ENCODE measurements at places on chromosomes 1 and 21.
A peak's percentile ranks its signal among the peaks of the same experiment; 100 is the strongest.

- DNase-seq: no peak
These were observed 8.0 kb downstream of the NDUFS5 start for GRCh38 chr1:39034114-39034654.

- no peak for DNase-seq
These were observed 65.7 kb downstream of the NPHS2 start for GRCh38 chr1:179510038-179510437.

DNA sequence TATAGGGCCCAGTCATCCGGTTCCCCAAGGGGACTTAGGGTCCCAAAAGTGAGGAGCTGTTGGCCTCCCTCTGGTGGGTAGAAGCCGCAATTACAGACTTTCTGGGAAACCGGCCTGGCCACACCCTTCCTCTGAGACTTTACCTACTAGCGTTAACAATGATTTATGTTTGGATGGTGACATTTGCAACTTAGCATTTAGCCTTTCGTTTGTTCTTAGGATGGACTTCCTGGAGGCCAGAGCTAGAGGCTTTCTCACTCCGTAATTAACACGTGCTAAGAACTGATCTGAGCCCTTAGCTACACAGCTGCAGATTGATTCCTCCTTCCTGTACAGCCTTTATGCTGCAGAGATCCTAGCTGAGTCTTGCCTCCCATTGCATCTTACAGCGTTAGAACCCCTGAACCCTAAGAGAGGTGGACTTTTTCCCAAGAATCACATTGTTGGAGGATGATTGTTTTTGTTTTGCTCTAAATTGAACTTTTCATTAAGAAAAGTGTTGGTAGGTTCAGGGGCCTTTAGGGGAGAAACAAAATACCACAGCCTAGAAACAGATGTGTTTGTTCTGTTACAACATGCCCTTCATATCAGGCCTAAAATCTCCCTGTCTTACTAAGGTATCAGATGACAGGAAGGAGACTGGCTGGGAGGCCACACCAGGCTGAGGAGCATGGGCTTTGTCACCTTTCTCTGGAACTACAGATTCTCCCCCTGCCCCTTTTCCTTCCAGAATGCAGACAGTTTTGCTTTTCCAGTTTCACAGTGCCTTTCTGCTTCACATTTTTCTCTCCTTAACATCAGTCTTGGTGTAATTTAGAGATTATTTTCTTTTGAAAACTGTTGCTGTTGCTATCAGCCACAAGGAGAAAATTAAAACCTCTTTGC lies 1.9 kb downstream of the S100A11 start:
- no peak for DNase-seq

GRCh38 chr1:81437649-81438048 lies 363.1 kb upstream of the ADGRL2 start:
- no peak for DNase-seq

DNA sequence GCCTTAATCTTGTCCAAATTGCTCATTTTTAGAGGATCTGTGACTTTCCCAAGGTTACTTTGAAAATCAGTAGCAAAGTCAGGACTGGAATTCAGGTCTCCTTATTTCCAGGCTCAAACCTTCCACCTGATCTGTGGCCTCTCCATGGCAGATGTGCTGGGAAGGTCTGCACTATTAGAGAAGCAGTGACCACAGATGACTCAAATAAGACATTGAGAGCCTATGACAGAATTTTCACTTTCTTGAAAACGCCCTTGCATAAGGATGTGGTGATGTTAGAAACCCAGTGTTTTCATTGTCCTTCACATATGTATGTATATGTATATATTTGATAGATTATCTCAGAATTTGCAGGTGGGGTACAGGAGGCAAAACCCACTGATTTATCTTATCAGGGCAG lies 45.3 kb downstream of the TTC39A start:
- DNase-seq: no peak

GRCh38 chr1:26705788-26706311 lies 10.0 kb downstream of the ARID1A start:
- DNase-seq: peak; percentile 64

DNA sequence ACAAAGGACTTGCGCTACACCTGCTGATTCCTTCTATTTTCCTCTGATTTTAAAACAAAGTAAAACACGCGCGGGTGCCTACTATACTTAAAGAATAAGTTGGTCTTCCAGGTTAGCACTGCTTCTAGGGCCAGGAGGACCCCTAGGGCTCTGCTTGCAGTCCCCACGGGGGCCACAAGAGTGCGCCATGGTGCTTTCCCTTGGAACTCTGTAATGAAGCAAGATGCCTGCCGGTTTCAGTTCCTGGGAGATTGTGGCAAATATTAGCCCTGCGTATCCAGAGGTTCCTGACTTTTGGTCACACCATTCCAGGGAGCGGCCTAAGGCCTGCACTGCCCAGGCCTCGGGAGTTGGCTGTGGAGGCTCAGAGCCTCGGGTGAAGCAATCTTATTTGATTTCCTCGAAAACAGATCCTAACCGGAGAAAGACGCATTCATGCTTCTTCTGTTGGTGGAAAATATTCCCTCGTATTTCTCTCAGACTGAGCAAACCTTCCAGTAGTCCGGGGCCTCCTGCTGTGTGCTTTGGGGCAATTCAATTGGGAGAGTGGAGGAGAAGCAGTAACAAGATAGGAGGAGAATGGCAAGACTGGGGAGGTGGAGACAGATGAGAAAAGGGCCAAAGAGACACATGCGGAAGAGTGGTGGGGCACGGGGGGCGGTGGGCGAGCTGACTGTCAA lies 25.3 kb downstream of the ADAM30 start:
- no peak for DNase-seq

- no peak for DNase-seq
These were observed 513.0 kb downstream of the PTPRC start for GRCh38 chr1:199151634-199152425.

GRCh38 chr1:228752675-228753265 lies 17.5 kb downstream of the RHOU start:
- no peak for DNase-seq

DNA sequence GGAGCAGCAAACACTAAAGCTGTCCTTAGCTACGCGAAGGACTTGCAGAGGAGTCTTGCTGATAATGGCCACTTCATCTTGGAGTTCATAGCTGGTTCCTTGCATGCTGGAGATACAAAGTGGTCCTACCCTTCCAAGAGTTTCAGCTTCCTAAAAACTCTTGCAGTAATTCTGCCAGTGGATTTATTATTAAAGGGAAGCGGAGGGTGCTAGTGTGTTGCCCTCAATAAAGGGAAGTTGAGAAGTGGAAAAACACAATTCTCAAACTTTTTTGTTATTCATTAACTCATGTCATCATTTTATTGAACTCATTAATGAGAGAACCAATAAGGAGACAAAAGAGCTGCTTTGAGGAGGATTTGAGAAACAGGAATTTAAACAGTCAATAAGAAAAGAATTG lies 6.5 kb upstream of the HAPLN2 start:
- DNase-seq: no peak

GRCh38 chr1:27299385-27300271 lies 22.3 kb upstream of the TMEM222 start:
- DNase-seq: peak; percentile 99

GRCh38 chr1:213166852-213167251 lies 115.8 kb downstream of the RPS6KC1 start:
- no peak for DNase-seq

GRCh38 chr21:45821998-45822397 lies 159.6 kb upstream of the COL6A1 start:
- no peak for DNase-seq

GRCh38 chr1:229693129-229693900 lies 67.3 kb downstream of the URB2 start:
- DNase-seq: no peak
